ENCODE measurements at places on chromosomes 7 and 10.

DNA sequence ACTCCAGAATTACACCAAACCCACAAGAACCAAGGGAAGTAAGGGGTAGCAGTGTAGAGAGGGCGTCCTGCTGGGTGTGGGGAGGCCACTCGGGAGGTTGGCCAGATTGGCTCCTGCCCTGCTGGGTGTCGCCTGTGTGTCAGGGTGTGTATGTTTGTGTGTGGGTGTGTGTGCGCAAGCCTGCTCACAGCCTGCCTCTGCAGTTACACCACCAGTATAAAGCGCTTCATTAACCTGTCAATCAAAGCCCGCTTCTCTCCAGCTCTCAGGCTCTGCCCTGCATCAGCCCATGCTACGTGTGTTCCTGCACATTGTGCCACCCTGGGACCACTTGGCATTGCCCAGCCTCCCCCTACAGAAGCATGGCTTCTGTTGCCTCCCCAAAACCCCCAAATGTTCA, 83.3 kb upstream of the PAX2 start:
- DNase-seq: no peak

GRCh38 chr7:122092964-122093797, 50.9 kb downstream of the AASS start:
- DNase-seq: peak; percentile 80

DNA sequence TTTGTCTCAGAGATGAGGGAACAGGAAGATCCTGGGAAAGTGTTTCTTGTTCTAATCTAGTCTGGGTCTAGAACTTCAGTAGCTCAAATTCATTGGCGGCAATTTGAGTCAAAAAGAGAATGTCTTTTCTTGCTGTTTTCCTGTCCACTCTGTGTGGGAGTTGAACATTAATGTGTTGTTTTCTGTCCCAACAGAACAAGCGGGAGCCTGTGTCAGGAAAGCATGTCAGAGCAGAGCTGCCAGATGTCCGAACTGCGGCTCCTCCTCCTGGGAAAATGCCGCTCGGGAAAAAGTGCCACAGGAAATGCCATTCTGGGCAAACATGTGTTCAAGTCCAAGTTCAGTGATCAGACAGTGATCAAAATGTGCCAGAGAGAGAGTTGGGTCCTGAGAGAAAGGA, 16.0 kb downstream of the GIMAP8 start:
- DNase-seq: peak; percentile 81

DNA sequence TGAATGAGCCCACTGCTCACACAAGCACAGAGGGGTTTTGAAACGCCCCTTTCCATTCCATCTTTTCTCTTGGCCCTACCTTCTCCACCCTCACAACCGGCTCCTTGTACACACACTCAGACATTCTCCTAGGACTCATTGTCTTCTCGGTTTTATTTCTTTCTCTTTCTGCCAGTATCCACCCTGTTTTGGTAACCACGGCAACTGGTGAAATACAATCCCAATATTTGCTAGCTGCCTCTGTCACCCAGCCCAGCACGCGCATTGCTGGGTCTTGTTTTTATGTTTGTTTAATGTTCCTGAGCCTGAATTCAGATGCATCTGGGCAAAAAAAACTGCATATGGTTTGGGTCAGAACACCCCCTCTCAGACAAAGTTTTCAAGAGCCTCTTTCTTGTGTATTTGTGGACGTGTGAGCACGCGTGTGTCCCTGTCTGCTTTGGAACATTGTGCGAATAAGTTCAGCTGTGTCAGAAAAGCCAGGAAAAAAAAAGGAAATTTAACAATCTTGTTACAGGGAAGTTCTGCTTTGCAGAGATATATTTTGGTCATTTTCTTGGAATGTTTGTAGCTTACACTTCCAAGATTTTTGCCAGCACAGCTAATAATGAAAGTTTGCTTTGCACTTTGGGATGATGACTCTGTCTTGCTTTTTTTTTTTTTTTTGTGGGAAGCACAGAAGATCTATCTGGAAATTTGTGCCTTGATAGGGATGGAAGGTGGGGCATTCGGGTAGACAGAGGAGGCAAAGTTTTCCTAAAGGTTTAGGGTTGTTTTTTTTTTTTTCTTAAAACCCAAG, 225.9 kb downstream of the TRIL start:
- DNase-seq: peak; percentile 42

DNA sequence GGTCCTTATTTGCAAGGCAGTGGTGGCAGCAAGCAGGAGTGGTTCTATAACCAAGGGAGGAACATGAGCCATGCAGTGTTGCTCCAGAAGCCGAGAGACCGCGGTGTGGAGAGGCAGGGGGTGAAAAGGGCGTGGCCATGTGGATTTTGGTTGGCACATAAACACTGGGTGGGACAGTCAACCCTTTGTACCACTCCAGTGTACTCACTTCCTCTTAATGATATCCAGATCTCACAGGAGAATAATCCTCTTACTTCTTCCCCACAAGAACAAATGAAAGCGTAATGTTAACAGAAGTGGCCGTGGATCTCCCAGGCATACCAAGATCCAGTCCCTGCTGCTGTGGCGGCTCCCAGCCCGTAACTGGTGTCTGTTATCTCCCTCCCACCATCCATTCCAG, 42.4 kb downstream of the XRCC2 start:
- no peak for DNase-seq
